ENCODE measurements at places on chromosomes 7 and 10.

GRCh38 chr7:158590181-158590530 lies 2.5 kb upstream of the PTPRN2 start:
- no peak for DNase-seq

- DNase-seq: no peak
These were observed 32.9 kb downstream of the ZNF775 start for GRCh38 chr7:150412016-150412415.

DNA sequence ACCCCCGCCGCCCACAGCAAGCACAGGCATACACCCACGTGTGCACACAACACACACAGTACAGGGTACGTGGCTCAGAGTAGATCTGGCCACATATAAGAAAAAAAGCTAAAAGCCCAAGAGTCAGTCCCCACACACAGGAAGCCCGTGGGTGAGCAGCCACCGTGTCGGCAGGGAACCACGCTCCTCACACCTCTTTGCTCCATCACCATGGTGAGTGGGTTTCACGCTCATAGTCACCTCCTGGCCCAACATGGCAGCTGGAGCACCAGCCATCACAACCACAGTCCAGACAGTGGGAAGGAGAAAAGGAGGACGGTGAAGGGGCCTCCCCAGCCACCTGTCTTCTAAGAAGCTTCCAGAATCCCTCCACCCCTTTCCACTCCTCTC lies 76.0 kb upstream of the PDGFA start:
- no peak for DNase-seq

DNA sequence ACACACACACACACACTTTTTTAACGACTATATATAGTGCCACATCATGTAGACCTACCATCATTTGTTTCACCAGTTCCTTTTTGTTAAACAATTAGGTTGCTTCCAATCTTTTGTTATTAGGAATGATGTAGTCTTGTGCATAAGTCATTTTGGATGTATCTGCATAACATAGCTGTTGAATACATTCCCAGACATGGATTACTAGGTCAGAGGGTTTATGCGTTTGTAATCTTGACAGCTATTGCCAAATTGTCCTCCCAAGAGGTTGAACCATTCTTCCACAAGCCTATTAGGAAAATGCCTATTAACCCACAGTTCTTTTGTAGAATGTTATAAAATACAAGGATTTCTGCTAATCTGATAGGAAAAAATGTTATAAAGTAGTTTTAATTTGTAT lies 87.3 kb downstream of the PALS2 start:
- DNase-seq: no peak

DNA sequence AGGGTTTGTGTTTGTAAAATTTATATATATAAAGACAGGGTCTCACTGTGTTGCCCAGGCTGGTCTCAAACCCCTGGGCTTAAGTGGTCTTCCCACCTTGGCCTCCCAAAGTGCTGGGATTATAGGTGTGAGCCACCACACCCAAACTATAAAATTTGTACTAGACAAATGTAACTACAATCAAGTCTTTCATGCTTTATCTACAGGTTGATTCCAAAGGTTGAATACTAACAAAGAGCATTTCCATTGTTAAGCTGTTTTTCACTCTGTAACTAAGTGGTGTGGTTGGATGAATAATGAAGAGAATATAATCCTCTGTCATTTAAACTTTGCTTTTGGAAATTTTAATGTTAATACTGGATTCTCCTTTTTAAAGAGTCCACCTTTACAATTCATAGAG lies 22.5 kb downstream of the WDR37 start:
- DNase-seq: no peak

- no peak for DNase-seq
These were observed 314.7 kb downstream of the PLXNA4 start for GRCh38 chr7:132261327-132262159.

- no peak for DNase-seq
These were observed 31.9 kb downstream of the NEUROD6 start for GRCh38 chr7:31308652-31309051.

- no peak for DNase-seq
These were observed 13.6 kb downstream of the SVIL start for GRCh38 chr10:29621161-29621560.

DNA sequence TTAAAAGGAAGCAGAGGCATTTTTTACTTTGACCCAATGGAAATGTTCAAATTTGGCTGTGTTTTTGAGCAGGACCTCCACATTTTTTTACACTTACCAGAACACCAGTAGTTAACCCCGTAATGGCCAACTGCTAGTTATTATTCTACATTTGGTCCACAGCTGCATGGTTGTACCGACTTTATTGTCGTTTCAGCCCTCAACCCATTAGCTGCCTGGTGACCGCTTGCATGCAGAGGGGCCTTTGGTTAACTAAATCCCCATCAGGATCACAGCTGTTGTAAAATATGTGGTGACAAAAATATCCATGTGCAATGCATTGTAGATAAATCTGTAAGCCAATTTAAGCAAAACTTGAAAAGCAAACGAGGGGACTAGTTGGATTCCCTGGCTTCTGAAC lies 342.2 kb upstream of the MEOX2 start:
- DNase-seq: no peak

- DNase-seq: no peak
These were observed 10.0 kb downstream of the FASTK start for GRCh38 chr7:151070574-151070960.

DNA sequence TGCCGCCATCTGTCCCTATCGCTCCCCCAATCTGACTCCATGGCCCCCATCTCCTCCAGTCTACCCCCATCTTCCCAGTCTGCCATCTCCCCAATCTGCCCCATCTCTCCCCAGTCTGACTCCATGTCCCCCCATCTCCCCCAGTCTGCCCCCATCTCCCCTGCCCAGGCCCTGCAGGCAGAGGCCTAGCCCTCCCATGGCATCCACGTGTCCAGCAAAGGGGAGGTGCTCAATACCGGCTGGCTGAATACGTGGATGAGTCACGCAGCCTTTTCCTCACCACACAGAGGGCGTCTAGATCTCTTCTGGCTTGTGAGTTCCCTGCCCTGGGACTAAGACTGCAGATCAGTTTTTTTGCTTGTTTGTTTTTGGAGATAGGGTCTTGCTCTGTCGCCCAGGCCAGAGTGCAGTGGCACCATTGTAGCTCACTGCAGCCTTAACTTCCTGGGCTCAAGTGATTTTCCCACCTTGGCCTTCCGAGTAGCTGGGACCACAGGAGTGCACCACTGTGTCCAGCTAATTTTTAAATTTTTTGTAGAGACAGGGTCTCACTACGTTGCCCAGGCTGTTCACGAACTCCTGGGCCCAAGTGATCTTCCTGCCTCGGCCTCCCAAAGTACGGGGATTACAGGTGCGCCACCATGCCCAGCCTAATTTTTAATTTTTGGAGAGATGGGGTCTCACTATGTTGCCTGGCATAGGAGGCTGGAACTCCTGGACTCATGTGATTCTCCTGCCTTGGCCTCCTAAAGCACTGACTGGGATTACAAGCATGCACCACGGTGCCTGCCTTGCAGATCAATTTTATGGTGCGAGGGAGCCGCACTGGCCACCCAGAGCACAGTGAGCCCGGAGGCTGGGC lies 15.3 kb upstream of the GPR146 start:
- DNase-seq: peak; percentile 60

GRCh38 chr7:148819697-148820360 lies 64.3 kb downstream of the EZH2 start:
- DNase-seq: no peak

GRCh38 chr7:152959610-152960009 lies 200.1 kb downstream of the ACTR3B start:
- no peak for DNase-seq

DNA sequence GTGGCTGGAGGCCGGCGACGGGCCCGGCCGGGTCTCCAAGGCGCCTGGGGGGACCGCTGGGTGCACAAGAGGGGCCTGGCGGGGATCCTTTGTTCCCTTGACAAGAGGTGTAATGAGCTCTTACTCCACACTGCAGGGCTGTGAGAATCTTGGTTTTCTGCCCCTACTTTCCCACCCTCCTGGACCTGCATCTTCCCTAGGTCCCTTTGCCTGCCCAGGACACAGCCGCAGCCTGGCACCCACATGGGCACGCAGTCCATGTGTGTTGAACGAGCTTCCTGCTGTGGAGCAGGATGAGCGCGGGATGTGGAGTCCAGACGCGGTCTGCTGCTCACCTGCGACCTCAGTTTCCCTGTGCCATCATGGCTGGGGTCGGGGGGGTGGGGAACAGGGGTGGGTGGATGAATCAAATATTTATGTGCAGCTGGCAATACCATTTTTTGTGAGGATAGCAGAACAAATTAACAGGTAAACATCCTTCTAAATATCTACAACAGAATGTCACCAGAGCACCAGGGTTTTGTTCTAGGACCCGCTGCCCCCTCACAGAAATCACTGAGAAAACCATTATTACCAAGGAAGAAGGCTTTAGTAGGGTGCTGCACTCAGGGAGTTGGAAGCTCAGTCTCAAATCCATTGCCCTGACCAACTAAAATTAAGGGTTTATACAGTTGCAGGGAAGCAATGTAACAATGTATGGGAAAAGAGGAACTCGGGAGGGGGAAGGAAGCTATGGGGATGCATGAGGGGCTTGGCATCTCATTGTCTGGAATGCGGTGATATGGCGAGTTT lies 474 bp upstream of the NSMCE4A start:
- DNase-seq: no peak

DNA sequence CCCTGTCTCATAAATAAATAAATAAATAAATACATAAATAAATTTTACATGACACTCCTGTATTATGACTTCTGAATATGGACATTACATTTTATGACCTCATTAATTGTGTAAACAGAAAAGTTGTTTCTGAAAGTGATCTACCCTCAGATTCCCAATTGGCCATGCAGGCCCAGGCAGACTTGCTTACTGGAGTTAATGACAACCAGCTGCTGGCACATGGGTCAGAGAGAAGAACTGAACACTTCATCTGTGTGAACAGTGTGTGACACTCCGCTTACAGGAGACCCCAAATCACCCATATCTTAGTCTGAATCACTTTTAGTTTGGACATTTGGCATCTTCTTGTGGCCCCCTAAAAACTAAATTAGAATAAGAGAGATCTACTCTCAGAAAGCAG lies 31.4 kb downstream of the PARP12 start:
- no peak for DNase-seq

- DNase-seq: no peak
These were observed 16.1 kb upstream of the TRPV6 start for GRCh38 chr7:142901426-142902259.

DNA sequence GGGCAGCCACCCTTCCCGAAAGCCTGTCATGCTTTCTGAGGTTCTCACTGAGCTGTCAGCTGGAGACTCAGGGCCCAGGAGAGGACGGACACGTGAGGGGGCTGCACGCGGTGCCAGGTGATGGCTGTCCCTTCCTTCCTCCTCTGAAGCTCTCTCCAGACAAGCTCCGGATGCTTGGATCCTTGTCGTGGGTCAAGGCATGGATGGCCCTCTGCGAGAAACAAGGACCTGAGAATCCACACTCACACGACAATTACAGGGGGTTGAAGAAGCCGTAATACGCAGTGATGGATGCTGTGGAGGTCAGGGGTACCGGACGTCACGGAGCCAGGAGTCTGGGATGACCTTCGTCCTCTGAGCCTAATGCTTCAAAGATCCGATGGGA lies 170.3 kb downstream of the USP6NL start:
- no peak for DNase-seq

DNA sequence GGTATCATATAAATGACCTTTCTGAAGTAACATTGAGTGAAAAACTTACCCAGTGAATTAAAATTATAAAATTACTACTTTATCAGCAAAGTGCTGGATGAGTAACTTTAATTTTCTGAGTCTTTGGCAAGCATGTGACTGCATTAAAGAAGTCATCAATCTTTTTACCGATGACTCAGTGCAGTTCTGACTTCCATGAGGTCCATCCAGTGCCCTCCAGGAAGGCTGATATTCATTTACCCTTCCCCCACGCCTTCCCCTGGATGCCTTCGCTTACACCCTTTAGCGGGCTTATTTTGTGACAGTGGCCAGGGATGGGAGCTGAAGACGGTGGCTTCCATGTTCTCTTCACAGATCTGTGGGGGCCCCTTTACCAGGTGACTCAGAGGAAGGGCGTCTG lies 572.9 kb upstream of the PFKP start:
- DNase-seq: no peak

GRCh38 chr10:47010036-47010435 lies 98.8 kb downstream of the PTPN20 start:
- DNase-seq: no peak

- no peak for DNase-seq
These were observed 111.8 kb upstream of the ANKRD1 start for GRCh38 chr10:91032611-91033206.

DNA sequence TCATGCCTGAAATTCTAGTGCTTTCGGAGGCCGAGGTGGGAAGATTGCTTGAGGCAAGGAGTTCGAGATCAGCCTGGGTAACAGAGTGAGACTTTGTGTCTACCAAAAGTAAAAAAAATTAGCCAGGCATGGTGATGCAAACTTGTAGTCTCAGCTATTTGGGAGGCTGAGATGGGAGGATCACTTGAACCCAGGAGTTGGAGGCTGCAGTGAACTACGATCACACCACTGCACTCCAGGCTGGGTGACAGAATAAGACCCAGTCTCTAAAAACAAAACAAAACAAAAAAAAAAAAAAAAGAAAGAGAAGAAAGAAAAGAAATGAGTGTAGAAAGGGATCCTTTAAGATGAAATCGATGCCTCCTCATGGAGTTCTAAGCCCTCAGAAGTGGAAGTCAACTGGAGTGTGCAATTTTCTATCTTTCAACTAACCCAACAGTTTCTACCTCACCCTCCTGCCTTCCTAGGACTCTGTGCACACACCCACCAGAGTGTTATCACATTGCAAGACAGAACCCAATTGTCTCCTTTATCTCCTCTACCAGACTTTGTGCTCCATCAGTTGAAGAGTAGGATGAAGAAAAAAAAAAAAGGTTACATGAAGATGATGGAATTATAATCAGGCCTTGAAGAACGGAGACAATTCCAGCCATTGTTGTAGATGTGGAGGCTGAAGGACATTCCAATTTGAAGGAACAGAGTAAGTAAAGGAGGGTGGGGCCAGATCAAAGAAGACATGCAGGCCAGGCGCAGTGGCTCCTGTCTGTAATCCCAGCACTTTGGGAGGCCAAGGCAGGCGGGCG lies 26.9 kb downstream of the NYAP1 start:
- no peak for DNase-seq

DNA sequence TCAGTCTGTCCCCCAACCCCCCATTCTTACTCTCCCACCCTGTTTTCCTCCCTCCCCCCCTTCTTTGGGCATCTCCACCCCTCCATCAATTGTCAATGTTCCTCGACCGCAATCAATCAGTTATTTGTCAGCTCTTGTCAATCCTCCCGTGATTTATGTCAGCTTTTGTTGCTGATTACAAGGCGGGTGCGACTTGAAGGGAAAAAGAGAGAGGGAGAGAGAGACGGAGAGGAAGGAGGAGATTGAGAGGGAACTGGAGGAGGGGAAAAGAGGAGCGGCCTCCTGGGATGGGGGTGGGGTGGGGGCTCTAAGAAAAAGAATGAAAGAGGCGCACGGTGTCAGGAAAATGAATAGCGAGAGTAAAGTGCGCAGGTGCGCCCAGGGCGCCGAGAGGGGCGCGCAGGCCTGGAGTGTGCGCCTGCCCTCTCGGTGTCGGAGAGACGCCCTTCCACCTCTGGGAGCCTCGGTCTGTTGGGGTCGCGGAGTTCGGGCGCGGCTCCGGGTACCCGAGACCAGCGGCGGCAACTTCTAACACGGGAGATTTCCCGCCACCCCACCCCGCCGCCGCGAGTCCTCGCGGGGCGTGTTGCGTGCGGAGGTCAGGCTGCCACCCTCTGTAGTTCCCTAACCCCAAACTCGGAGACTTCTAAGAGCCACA lies 1.1 kb upstream of the ZNF503 start:
- DNase-seq: no peak

- no peak for DNase-seq
These were observed 67.2 kb downstream of the GRK5 start for GRCh38 chr10:119274519-119275045.

GRCh38 chr7:101559586-101559985 lies 69.5 kb downstream of the MYL10 start:
- no peak for DNase-seq

GRCh38 chr7:47847207-47847606 lies 101.1 kb downstream of the PKD1L1 start:
- DNase-seq: no peak

All from activated CD4-positive, alpha-beta T cell treated with anti-CD3 and anti-CD28 coated beads, Interleukin-2, amount 10 ng/mL, durations not matched to agents 7 days and 5 days (primary cell).